ENCODE measurements at places on chromosomes 5 and 9.

DNA sequence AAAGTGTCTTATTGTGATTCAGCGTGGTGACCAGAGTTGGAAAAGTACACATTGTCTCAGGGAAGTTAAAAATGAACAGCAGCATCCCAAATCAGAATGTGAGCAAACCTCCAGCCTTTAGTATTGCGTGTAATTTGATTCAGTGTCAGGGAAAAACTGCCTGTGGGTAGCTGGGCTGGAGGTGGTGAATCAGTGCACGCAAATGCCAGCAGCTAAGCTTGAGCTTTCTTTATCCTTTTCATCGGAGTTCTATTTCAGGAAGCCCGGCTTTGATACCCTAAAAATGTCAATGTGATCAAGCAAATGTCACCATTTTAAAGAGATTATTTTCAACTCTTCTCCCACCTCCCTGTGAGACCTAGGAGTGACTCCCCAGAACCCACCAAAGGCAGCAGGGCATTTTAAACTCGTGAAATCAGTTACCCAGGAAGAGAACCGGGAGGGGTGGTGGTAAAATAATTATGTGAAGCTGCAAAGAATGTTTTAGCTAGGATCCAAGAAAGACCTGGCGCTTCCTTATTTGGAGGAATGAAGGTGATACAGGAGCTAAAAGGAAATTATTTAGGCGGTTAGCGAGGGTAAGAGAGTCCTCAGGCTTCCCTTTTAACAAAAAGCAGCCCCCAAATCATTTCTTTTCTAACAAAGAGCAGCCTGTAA, 25.7 kb upstream of the C5orf47 start:
- DNase-seq = no peak

DNA sequence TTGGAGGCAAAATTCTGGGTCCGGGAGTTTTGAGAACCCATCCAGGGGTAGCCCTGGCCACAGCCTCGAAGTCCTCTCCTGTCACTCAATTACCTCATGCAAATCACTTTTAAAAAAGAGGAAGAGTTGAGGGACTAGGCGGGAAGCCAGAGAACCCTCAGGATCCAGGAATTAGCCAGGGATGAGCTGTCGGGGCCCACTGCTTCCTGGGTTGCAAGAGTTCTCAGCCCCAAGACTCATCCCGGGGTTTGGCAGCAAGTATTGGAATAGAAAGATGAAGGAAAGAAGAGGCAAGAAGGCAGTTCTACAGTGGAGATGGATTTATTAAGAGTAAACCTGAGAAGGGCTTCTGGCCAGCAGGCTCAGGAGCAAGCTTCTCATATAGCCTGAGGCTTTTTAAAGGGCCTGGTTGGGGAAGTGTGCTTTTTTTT, 25.6 kb downstream of the C9orf50 start:
- DNase-seq = no peak

DNA sequence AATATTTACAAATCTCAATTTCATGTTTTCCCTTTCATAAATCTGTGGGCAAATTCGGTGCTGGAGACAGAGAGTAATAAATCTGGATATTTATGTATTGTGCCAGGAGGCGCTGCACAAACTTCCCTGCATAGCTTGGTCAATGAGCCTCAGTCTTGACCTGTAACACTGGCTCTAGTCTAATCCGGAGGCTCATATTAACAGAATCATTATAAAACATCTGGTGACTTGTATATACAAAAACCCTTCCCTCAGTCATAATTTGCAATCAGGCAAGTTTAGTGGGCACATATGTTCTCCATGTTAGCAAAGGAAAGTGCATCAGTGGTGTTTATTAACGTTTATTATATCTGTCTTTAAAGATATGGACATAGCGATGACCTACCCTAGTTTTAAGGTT, 104.0 kb upstream of the BNC2 start:
- DNase-seq = no peak

DNA sequence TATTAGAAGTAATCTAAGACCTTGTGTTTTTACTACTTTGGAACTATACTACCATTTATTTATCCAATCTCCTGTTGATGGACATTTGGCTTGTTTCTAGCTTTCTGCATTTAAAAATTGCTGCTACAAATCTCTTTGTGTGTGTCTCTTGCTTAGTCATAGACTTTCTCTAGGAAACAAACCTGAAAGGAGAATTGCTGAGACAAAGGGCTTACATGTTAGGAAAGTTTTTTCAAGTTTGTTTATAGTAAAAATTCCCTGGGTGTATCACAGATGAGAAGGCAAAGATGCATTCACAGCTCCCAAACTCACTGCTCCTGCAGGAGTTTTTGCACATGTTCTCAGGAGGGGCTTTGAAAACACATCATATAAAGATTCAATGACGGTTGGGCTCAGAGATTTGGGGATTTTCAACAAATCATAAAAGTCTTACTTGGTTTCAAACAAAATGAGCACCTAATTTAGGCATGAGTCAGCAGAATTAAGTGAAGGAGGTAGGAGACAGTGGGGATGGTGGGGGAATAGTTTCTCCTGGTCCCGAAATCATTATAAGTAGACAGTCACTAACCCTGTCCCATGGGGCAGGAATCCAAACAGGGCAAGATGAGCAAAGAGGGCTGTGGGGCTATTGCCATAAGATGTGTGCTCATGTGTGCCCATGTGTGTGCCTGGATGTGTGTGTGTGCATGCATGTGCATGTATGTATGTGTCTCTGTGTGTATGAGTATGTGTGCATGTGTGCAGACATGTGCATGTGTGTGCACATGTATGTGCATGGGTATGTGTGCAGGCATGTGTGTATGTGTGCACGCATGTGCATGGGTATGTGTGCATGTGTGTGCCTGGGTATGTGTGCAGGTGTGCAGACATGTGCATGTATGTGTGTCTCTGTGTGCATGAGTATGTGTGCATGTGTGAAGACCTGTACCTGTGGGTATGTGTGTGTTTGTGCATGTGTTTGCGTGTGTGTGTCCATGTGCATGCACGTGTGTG, 43.4 kb upstream of the S1PR3 start:
- no peak for DNase-seq
